ENCODE measurements at places on chromosomes 12 and 14.
A peak's percentile ranks its signal among the peaks of the same experiment; 100 is the strongest.

DNA sequence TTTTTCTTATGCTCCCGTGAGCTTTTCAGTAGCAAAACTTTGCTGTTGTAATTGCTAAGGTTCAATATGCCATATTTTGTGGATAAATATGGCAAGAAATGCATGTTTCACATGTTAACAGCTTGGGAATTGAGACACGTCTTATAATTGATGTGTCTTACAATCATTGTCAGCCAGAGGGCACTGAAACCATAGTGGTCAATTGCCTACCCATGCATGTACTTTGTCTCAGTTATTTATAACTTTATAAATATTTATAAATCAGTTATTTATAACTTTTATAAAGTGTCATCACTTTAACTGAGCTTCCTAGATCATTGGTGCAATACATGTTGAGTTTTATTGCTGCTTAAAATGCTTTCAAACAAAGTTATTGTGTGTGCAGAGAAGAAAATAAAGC is 82.0 kb downstream of the CATSPERB start:
- DNase-seq, result peak; percentile 50

DNA sequence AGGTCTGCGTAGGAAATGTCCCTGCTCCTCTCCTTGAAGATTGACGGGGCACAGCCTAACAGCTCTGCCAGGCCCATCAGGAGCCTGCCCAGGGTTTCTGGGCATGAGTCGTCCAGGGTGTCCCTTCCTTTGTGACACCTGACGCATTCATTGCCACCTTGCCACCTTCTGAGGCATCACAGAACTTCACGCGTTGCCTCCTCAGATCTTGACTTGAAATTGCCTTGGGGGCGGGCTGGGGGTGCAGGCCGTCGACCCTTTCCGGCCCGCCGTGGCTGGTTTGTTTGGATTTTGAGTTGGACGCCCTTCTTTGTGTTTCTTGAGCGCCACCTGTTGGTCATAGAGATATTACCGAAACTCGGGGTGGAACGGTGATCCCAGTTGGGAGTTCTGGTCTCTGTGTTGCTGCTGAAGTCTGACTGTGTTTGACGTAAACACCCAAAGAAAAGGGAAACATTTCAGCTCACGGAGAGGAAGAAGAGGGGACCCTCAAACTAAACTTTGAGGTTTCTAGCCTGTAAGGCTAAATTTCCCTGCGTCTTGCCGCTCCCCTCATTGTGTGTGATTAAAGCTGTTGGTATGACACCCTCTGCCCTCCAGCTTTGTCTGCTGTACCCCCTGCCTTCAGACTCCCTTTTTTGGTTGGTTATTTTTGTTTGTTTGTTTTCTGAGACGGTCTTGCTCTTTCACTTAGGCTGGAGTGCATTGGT is 44.6 kb downstream of the MLXIP start:
- DNase-seq, result peak; percentile 72

DNA sequence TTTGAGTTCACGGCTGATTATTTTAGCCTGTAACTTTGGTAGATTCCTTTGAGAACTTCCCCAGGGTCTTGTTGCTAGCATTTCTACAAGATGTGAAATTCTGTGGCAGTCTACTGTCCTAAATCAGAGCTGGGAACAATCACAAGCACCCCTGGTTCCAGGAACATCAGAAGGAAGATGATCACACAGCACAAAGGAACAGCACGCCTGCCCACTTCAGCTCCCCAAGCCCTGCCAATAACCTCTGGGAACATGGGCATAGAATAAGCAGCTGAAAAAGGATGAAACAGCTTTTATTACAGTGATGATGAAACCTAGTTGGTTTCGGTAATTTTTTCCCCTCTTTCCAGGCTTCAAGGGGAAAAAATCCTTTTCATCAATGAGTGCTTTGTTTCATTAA is 12.3 kb downstream of the GPR19 start:
- no peak for DNase-seq

DNA sequence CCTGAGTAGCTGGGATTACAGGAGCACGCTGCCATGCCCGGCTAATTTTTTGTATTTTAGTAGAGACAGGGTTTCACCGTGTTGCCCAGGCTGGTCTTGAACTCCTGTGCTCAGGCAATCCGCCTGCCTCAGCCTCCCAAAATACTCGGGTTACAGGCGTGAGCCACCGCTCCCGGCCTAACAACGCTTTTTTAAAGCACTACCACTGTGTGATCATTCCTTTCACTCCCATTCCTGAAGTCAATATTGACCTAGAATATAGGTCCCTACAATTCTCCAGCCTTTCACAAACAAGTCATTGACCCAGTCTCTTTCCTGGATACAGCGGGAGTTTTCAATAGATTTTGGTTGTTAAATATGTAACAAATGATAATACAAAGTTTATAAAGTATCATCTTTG is 62.8 kb downstream of the KIF21A start:
- DNase-seq, result no peak

- DNase-seq, result no peak
Measured at GRCh38 chr14:50736932-50737419, 68.9 kb upstream of the SAV1 start.

GRCh38 chr14:24060984-24061913 is 9.4 kb downstream of the CARMIL3 start:
- DNase-seq, result no peak
